Stimulated activated CD8-positive, alpha-beta memory T cell treated with anti-CD3 and anti-CD28 coated beads, Interleukin-4, amount 100 ng/mL, for 1 hour (primary cell): ENCODE measurements at places on chromosomes 4 and X.

DNA sequence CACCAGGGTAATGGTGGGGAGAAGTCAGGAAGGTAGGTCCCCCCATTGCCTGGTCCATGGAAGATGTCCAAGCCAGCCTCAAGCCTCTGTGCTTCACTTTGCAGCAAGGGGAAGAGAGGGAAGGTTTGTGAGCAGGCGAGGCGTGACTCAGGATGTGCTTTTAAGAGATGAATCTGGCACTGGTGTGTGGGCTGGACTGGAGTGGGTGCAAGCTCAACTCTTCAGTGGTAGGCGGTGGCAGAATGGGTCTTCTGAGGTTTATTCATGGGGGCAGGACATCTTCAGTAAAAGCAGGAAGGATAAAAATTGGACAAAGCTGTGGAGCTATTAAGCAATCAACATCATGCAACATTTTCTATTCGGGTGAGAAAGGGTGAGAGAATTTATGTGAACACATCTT lies 19.4 kb downstream of the GPM6B start:
- no peak for DNase-seq

- no peak for DNase-seq
Observed at GRCh38 chr4:182089326-182089725, 153.9 kb upstream of the TENM3 start.

GRCh38 chr4:130820448-130820847 lies 1724.5 kb downstream of the C4orf33 start:
- DNase-seq, result no peak

- no peak for DNase-seq
Observed at GRCh38 chr4:2583517-2583916, 47.1 kb downstream of the FAM193A start.

GRCh38 chr4:27716693-27717430 lies 856.2 kb downstream of the STIM2 start:
- DNase-seq, result no peak

- no peak for DNase-seq
Observed at GRCh38 chr4:52780206-52780605, 29.0 kb upstream of the ERVMER34-1 start.

GRCh38 chr4:130288576-130288975 lies 1192.6 kb downstream of the C4orf33 start:
- DNase-seq, result no peak

- no peak for DNase-seq
Observed at GRCh38 chr4:115054836-115055235, 58.6 kb downstream of the NDST4 start.

DNA sequence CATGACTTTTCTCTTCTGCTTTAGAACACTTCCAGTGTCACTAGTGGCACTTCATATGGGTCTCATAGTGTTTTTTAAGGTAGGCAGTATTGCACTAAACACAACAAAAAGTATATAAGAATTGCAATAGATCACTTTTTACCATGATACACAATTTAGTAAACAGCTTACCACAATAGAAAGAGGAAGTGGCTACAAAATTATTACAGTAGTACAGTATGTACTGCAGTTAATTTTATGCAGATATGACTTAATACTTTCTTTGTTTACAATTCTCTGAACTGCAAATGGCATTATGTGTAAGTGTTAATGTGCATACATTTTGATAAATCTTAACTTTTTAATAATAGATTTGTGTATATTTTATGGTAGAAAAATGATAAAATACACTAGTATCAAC lies 157.3 kb downstream of the RRAGB start:
- no peak for DNase-seq

- no peak for DNase-seq
Observed at GRCh38 chr4:47836641-47837093, 1.2 kb downstream of the CORIN start.

DNA sequence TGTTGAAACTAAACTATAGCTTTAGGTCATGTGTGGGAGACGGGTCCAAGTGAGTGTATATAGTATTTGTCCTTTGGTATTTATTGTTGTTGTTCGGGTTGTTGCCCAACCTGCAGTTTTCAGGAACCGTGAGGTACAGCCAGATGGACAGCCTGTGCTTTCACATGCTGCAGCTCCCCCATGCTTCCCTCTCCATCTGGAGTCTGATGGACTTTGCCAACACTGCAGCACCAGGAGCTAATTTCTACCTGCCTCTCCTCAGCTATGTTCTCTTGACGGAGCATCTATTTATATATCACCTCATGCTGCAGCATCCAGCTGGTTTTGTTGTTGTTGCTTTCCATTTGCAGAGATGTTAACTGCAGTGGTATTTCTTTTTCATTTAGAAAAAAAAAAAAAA lies 80.1 kb downstream of the TLL1 start:
- no peak for DNase-seq

DNA sequence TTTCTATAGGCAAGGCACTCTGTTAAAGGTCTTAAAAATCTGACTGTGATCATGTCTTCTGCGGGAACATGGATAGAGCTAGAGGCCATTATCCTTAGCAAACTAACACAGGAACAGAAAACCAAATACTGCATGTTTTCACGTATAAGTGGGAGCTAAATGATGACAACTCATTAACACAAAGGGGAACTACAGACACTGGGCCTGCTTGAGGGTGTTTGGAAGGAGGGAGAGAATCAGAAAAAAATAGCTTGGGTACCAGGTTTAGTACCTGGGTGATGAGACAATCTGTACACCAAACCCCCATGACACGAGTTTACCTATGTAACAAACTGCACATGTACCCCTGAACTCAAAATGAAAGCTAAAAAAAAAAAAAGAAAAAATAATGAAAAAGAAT lies 12.1 kb downstream of the SLC7A11 start:
- no peak for DNase-seq

- DNase-seq, result no peak
Observed at GRCh38 chrX:112011376-112011775, 71.2 kb downstream of the TRPC5 start.

GRCh38 chr4:55757356-55757952 lies 62.1 kb upstream of the EXOC1L start:
- DNase-seq, result no peak

DNA sequence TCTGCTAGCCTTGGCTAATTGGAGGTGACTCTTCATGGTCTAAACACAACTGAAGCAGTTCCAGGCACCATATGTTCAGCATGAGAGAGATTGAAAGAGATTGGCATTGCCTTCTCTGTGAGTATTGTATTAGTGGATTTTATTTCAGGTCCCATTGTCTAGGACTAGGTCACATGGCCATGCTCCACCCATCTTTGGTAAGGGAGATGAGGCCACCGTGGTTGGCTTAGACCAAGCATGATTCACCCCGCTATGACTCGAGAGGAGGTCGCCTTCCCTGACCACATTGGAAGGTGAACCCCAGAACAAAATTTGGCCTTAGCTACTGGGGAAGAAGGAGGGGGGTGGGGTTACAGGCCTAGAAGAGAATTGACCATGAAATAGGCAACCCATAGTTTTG lies 109.9 kb upstream of the BCOR start:
- DNase-seq, result no peak
